ENCODE measurements at places on chromosomes 7 and 10.

GRCh38 chr10:130723704-130724103 is 587.5 kb downstream of the GLRX3 start:
- no peak for DNase-seq

- DNase-seq = no peak
Observed at GRCh38 chr10:6951732-6952131, 371.7 kb upstream of the PRKCQ start.

DNA sequence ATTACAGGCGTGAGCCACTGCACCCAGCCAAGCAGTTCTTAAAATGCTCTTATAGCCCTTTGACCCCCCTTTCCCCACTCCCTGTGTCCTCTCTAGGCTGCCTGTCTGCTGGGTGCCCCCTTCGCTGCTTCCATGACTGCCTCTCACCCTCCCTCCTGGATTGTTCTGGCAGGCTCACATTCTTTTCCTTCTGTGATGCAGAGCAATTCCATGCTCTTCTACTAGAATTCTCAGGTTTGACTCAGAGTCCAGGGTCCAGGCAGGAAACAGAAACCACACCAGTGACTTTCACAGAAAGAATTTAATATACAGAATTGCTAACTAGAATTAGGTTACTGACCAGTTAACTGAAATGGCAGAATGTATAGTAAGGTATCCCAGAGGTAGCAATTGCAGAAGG is 244.8 kb downstream of the BAMBI start:
- peak; percentile 53 for DNase-seq

DNA sequence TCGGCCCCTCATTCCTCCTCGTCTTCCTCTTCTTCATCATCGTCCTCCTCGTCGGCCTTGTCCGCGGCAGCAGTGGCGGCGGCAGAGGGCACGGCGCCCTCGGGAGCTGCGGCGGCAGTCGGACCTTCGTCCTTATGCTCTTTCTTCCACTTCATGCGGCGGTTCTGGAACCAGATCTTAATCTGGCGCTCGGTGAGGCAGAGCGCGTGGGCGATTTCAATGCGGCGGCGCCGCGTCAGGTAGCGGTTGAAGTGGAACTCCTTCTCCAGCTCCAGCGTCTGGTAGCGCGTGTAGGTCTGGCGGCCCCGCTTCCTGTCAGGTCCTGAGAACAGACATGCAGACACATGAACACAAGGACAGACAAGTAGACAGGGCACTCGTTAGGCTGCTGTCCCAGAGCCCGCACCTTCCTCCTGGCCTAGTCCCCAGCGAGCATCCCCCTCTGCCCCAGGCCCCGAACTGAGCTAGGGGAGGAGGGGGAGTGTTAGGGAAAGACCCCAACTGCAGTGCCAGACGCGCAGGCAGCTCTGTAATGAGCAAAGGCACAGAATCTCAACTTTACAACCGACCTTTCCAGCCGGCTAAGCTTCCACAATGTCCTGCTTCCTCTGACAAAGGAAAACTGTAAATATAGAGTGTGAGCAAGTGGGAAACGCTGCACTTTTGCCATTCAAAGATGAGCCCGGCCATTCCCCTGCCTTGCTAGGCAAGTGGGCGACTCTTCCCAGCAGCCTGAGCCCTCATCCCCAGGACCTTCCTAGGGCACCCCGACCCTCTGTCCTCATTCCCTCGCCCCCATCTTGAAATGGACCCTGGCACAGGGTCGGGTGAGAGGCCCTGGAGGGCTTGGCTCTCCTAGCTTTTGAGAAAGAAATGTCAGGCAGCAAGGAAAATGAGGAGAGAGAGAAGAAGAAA is 1.3 kb downstream of the HOXA7 start:
- DNase-seq = no peak

GRCh38 chr10:118467200-118467599 is 125.1 kb upstream of the FAM204A start:
- DNase-seq = no peak

- DNase-seq = peak; percentile 62
Observed at GRCh38 chr7:102042016-102042656, 224.7 kb downstream of the CUX1 start.

DNA sequence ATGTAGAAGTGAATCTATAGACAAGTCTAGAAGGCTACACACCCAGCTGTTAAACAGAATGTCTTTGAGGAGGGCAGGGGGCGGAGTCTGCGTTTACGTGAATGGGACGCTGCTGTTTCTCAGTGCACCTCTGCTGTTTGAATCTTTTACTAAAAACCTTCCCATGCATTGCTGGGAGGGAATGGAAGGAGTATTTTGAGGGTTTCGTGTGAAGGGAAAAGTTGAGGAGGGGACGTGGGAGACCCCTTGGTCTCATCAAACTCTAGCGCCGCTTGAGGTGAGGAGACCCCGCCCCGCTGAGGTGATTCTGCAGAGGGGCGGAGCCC is 492 bp upstream of the VCL start:
- no peak for DNase-seq

GRCh38 chr7:29140873-29141468 is 5.4 kb downstream of the CPVL start:
- DNase-seq = no peak

DNA sequence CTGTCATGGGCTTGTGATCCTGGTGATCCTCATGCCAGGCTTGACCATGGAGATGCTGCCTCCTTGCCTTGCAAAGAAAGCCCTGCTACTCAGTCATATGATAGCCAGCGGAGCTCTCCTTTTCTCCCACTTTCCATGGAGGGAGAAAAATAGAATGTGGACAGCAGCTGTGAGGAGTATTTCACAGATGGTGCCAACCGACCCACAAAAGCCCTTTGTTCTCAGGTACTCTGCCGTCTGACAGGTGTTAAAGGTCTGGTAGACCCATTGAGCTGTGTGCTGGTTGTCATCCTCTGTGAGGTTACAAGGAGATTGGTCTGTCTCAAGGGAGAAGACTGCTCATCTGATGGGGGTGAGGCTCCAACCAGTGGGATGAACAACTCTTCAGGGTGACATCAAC is 29.5 kb upstream of the COBL start:
- DNase-seq = no peak

- DNase-seq = no peak
Observed at GRCh38 chr7:98185101-98185500, 26.1 kb upstream of the BHLHA15 start.

- DNase-seq = no peak
Observed at GRCh38 chr10:62735464-62736167, 68.9 kb upstream of the ADO start.

GRCh38 chr7:34488766-34489165 is 169.3 kb upstream of the NPSR1 start:
- DNase-seq = no peak

DNA sequence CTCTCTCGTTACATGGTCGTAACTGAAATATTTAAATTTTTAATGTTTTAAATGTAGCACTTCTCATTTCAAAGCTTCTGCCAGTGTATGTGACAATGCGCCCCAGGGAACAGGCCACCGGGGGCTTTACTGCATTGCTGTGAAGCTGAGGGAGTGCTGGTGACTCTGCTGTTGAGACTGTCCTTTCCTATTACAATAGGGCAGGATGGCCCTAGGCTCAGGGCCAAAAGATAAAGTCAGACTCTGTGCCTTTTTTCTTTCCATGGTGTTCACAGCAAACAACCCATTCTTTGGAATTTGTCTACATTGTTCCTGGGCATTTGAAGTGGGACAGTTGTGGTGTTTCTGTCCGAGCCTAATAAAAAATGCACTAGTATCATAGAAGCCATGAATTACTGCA is 107.3 kb downstream of the GALNT11 start:
- no peak for DNase-seq

GRCh38 chr7:157977717-157978496 is 609.7 kb downstream of the PTPRN2 start:
- no peak for DNase-seq

DNA sequence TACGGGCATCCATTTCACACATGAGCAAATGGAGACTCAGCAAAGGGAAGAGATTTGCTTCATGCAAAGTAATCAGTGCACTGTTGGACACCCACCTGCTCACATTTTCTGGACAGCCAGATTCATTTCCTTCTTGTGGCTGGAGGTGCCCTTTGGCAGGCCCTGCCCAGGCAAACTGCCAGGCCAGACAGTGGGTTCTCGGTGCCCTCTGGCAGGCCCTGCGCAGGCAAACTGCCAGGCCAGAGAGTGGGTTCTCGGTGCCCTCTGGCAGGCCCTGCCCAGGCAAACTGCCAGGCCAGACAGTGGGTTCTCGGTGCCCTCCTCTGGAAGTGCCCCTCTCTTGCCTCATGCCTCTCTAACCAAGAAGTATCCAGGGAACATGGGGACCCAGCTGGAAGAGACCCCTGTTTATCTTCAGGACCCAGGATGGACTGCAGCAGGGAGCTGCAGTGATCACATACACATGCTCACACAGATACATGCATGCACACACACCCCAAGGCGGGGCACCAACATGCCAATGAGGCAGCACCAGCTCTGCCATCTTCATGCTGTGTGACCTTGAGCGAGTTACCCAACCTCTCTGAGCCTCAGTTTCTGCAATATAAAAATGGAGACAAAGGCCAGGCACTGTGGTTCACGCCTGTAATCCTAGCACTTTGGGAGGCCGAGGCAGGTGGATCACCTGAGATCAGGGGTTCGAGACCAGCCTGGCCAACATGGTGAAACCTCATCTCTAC is 67.1 kb downstream of the OAT start:
- no peak for DNase-seq

DNA sequence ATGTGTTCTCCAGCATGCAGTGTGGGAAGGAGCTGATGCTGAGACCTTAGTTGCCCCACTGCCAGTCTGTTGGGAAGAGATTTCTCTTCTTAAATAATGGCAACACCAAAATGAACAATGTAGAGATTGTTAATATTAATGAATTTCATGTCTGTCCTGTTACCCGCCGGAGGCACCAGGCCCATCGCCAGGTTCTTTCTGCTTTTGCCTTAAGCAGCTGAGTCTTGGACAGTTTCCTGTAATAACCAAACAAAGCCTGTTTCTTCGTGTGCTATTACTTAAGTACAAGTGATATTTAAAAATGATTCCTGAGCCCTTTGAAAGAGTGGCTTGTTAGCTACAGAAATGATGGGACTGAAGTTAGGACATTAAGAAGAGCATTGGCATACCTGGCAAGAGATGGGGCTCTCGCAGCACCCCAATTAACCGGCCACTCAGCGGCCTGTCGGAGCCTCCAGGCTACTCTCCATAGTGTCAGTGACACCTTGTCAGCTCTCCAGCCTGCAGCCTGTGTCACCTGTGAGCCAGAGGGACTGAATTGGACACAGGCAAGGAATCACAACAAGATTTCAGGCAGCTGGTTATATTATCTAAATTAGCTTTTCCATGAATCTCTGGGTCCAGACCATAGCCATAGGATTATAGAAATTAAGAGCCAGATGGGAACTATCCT is 142.0 kb downstream of the CELF2 start:
- no peak for DNase-seq

DNA sequence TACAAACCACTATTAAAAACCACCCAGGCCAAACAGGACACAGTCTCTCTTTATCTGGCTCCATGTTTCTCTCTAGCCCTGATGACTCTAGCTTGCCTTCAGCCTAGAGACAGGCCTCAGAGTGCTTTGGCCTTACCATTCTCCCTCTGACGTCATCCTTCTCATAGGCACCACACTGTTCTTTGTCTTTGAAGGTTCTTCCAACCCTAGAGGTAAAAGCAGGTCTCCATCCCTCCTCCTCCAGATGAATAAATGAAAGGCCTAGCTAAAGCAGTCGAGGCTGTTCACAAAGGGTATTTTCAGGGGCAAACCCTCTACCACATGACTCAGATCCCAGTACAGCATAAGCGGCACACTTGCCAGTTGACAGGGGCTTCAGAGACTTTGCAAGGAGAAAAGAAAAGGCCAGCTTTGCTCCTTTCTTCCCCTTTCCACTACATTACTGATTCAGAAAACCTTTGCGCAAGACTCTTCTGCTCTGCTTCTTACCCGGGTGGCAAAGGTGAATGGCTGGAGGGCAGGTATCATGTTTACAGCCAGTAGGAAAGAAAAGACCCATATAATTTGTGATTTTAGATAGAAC is 14.8 kb downstream of the NFE2L3 start:
- no peak for DNase-seq

- DNase-seq = peak; percentile 41
Observed at GRCh38 chr7:114086914-114087652, 168.3 kb upstream of the PPP1R3A start.

DNA sequence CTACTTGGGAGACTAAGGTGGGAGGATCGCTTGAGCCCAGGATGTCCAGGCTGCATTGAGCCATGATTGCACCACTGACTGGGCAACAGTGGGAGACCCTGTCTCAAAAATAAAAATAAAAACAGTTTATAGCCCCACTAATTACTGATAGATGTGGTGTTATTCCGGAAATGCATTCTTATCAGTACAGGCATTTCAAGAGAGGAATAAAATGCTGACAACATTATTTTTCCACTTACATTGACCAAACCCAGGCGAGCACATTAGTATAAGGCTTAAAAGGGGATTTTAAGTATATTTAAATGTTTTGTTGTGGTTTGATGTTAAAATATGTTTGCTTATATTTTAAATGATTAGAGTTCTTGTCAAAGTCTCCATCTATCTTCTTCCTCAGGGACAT is 359.5 kb downstream of the PLXDC2 start:
- no peak for DNase-seq
